ENCODE measurements at places on chromosomes 16 and 17.
A peak's percentile ranks its signal among the peaks of the same experiment; 100 is the strongest.

DNA sequence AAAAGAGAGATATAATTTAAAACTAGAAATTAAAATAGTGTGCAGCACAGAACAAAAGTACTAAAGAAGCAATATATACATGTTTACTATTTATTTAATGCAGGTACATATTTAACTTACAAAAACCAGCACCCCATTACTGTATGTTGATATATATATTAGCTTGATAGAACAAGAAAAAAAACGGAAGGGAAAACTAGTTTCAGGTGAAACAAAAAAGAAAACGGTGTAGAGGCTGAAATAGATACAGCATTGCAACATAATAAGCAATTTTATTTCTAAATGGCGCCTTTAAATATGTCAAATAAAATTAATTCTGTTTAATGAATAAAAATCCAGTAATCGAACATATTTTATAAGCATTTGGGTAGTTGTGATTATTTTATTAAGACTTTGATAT, 3.9 kb downstream of the HNF1B start:
- no peak for DNase-seq

- DNase-seq: no peak
Observed at GRCh38 chr17:560432-560873, 154.2 kb downstream of the VPS53 start.

DNA sequence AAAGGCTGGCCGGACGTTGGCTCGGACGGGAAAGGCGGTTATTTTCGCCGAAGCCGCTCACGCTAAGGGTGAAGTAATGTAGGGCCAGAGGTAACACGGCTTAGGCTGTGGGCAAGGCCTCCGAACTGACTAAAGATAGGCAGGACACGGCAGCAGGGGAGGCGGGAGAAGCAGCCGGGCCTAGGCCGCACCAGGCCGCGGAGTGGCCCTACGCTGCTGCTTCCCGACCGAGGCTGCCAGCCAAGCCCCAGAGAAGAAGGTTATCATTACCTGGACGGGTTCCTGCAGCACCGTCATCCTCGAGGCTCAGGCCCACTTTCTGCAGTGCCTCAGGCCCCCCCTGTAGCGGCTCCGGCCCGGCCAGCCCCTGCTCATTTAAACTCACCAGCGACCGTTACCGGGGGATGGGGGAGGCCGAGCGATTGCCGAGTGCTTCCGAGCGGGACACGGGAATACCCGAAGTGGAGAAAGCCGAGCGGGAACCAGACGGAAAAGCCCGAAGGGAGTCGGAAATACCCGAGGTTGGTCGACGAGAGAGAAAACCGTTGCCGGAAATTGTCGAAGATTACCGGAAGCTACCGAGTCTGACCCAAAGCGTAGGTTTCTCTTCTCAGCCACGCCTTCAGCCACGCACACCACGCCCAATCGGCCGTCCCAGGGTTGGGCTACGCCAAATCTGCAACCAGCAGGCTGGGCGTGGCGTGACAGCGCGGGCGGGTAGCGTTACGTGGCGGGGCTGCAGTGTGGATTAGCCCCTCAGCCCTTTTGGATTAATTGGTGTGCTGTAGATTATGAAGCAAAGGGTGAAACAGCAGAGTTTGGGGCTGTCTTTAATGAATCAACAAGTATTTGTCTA, at the start of gene CDC27:
Gene CDC27 (minus strand): TSS at position 420 of the 856 bp plus-strand sequence. CDS start 123 bp downstream, at position 297.
- DNase-seq: peak; percentile 98

GRCh38 chr16:49987381-49987780, 37.6 kb upstream of the CNEP1R1 start:
- no peak for DNase-seq

- no peak for DNase-seq
Observed at GRCh38 chr16:25018972-25019617, 3.9 kb upstream of the ARHGAP17 start.

GRCh38 chr17:13415871-13416416, 185.8 kb downstream of the HS3ST3A1 start:
- DNase-seq: no peak

DNA sequence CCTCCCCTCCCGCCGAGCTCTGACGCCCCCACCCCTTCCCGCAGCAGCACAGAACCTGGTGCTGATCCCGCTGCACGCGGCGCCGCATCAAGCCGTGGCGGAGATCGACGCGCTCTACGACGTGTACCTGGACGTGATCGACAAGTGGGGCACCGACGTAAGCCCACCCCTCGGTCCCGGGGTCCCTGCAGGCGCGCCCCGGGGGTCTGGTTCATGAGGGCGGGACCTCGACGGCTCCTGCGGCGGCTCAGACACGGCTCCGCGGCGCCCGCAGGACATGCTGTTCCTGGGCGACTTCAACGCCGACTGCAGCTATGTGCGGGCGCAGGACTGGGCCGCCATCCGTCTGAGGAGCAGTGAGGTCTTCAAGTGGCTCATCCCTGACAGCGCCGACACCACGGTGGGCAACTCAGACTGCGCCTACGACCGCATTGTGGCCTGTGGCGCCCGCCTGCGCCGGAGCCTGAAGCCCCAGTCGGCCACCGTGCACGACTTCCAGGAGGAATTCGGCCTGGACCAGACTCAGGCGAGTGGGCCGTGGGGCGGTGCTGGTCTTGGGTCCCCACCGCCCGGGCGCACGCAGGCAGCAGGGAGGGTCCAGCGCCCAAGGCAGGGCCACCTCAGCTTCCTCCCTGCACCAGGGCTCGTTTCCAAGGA, 1.4 kb downstream of the DNASE1L2 start:
- no peak for DNase-seq

DNA sequence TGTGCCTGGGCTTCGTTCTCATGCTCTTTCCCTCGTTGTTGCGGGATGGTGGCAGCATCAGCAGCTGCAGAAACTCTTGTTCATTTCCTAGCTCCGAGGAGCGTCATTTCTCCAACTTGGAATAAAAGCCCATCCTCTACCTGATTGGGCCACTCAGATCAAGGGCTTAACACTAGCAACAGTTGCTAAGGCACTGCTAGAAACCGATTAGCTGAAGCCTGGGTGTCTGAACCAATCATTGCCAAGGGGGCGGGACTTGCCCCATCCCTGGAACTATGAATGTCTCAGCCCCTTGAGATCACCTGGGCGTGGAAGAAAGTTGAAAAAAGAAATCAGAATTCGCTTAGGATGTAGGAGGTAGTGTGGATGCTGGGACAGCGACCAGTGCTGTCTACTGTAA, 145.3 kb downstream of the FOXL1 start:
- no peak for DNase-seq

DNA sequence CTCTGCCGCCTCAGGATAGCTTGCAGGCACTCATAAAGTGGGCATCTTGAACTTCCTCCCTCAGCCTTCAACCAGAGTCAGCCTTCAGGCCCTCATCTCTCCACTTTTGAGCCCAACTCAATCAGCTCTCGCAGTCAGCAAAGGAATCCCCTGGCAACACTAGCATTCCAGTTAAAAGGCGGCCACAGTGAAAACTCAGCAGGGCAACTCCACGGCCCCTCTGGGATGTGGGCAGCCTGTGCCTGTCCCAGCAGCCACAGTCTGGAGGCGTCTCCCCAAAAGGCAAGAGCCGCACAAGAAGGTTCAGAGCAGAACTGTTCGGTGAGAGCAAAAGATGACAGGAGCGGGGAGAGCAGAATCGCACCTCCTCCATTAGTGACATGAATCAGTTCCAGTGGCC, 9.0 kb downstream of the TMEM11 start:
- DNase-seq: no peak

GRCh38 chr16:69309316-69309715, 1.8 kb upstream of the VPS4A start:
- DNase-seq: no peak
